ENCODE measurements at places on chromosomes 6 and 20.
A peak's percentile ranks its signal among the peaks of the same experiment; 100 is the strongest.

- no peak for DNase-seq
These were observed 43.9 kb downstream of the CDH4 start for GRCh38 chr20:61295682-61296628.

GRCh38 chr20:35454881-35455609 is at the start of gene CEP250:
Gene CEP250 (plus strand): TSS chr20:35455598. CDS start chr20:35462368, 6,770 bp downstream.
- peak; percentile 98 for DNase-seq

GRCh38 chr6:131107151-131107550 is 28.1 kb upstream of the AKAP7 start:
- DNase-seq: peak; percentile 76

DNA sequence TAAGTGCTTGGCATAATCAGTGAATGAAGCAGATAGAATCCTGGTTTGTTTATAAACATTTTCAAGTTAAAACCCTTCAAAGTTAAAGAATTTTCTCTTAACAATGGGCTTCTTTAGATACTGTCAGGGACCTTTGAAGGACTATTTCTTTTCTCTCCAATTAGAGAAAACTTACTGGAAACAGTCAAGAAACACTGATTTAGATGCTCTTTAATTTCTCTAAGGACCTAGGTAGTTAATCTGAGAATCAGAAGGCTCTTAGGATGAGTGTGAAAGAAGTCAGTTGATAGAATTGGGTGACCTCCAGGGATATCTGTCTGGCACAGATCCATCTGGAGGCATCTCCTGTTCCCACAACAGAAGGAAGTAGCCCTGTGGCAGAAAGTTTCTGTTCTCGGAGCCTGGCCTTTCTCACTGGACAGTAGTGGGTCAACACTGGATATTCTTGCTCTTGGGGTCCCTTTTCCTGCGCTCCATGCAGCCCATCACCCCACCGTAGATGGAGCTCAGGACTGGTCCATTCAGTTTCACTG is 22.5 kb downstream of the KIAA0408 start:
- no peak for DNase-seq

GRCh38 chr6:149114167-149114566 is 203.3 kb upstream of the TAB2 start:
- DNase-seq: no peak

- DNase-seq: no peak
These were observed 48.8 kb downstream of the CTCFL start for GRCh38 chr20:57476084-57476526.

DNA sequence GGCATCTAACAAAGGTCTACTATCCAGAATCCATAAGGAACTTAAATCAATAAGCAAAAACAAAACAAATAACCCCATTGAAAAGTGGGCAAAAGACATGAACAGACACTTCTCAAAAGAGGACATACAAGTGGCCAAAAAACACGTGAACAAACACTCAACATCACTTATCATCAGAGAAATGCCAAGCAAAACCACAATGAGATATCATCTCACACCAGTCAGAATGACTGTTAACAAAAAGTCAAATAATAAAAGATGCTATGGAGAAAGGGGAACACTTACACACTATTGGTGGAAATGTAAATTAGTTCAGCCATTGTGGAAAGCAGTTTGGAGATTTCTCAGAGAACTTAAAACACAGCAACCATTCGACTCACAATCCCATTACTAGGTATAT is 19.4 kb upstream of the VNN1 start:
- peak; percentile 33 for DNase-seq

- DNase-seq: no peak
These were observed 7.0 kb downstream of the EMILIN3 start for GRCh38 chr20:41359541-41360011.

- no peak for DNase-seq
These were observed 47.9 kb upstream of the CCDC167 start for GRCh38 chr6:37547564-37548061.

DNA sequence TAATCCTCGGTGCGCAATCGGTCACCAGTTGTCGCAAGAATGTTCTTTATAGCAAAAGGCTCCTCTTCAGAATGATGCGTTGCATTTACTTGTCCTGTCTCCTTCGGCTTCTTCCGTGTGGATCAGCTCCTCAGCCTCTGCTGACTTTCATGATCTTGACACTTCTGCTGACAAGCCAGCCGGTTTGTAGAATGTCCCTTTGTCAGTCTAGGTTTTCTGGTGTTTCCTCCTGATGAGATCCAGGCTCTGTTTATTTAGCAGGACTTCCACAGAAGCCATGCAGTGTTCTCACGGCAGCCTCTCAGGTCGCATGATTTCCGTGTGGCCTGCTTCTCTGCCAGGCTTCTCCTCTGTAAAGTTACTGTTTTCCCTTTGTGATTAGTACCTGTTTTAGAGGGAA is 66.9 kb downstream of the STX11 start:
- DNase-seq: peak; percentile 54

GRCh38 chr20:57738484-57738883 is 28.7 kb upstream of the PMEPA1 start:
- DNase-seq: no peak

DNA sequence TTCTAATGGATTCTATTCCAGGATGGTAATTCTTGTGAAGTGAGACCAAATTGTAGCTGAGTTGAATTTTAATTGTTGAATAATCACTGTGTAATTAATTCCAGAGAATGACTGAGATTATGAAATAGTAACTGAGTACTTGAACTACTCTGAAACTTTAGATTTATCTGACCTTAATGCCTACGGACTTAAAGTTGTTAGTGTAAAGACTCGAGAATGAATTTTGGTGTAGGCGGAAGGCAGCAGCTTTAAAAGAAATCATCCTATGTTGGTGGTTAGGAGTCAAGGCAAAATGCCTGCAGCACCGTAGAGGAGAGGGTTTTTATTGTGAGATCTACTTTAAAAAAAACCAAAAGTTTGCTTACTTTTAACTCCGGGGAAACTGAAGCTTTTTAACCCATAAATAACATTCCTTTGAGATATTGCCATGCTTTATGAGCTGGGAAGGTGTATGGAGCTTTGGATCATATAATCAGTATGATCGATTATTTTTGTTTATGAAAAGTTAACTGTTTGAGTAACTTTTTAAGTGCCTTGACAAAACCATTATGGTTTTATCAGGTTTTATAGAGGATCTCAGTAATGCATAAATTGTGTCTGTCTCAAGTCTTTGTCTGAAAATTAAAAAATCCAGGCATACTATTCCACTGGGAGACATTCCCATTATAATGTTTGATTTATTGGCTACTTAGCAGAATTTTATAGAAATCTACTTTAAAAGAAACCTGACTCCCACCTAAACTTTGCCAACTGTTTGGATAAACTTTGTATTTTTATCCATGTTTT is 46.1 kb downstream of the MYO6 start:
- DNase-seq: no peak

- peak; percentile 27 for DNase-seq
These were observed 18.7 kb downstream of the CNKSR3 start for GRCh38 chr6:154491567-154492470.

GRCh38 chr6:116404696-116405095 is 33.9 kb downstream of the DSE start:
- no peak for DNase-seq

GRCh38 chr6:66838764-66839163 is 1131.7 kb upstream of the EYS start:
- DNase-seq: no peak

GRCh38 chr6:74113901-74114300 is 417.9 kb downstream of the CD109 start:
- DNase-seq: no peak

GRCh38 chr6:22043284-22043962 is 253.4 kb downstream of the PRL start:
- DNase-seq: peak; percentile 24

DNA sequence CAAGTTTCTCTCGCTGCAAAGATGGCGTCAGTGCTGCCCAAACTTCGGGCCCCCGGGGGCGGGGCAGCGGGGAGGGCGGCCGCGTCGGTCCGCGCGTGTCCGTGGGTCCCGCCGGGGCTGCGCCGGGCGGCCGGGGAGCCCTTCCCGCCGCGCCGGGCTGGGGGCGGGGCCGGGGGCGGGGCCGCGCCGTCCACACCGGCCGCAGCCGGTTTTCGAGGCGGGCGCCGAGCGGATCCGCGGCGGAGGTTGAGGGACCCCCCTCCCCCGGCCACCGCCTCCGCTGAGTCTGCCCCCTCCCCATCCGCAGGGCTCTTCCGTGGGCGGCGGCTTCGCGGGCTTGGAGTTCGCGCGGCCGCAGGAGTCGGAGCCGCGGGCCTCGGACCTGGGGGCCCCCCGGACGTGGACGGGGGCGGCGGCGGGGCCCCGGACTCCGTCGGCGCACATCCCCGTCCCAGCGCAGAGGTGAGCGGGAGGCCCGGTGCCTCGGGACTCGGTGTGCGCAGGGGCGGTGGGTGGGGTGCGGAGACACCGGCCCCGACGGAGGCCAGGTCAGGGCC is 572 bp downstream of the SLC2A4RG start:
- peak; percentile 64 for DNase-seq
